ENCODE measurements at places on chromosomes 1 and 21. TPM values are rescaled to one million over a fixed set of nuclear protein-coding genes. Genes with fewer than 3 reads are reported as not detected.

- DNase-seq: no peak
Observed at GRCh38 chr1:161046605-161047228, 940 bp upstream of the USF1 start.

Gene SLAMF9
- 0.38 TPM for total RNA-seq

DNA sequence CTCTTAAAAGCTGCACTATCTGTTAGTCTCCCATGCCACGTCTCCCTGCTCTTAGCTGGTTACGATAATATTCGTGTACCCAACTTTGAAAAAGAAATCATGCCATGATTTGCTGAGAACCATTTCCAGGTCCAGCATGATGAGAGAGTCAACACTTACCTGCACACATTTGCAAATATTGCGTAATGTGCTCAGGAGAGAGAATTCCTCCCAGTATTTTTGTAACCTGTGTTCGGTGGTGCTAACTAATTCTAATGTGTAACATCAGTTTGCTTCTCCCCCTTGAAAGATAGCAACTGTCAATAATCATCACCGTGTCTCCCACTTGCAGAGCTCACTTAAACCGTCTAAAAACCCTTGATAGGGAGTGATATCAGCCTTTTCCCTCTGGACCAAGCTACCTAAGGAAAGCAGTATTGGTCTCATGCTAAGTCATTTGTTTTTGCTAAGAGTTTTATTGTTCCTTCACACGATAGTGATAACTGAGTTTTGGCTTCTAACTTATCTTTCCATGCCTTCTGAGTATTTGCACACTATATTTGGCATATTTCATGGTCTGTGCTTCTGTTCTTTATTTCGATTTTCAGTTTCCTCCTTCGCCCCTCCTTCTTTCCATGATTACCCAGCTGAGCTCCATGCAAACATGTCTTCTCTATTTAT, 61.1 kb upstream of the IRF2BP2 start:
- no peak for DNase-seq

GRCh38 chr1:61237659-61238358, 155.4 kb downstream of the NFIA start:
- no peak for DNase-seq

DNA sequence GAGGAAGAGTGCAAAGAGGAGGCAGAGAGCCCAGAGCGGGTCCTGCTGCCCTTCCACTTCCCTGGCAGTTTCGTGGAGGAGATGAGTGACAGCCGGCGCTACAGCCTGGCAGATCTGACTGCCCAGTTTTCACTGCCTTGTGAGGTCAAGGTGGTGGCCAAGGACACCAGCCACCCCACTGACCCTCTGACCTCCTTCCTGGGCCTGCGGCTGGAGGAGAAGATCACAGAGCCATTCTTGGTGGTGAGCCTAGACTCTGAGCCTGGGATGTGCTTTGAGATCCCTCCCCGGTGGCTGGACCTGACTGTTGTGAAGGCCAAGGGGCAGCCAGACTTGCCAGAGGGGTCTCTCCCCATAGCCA, 10.2 kb downstream of the THEMIS2 start:
- DNase-seq: no peak

DNA sequence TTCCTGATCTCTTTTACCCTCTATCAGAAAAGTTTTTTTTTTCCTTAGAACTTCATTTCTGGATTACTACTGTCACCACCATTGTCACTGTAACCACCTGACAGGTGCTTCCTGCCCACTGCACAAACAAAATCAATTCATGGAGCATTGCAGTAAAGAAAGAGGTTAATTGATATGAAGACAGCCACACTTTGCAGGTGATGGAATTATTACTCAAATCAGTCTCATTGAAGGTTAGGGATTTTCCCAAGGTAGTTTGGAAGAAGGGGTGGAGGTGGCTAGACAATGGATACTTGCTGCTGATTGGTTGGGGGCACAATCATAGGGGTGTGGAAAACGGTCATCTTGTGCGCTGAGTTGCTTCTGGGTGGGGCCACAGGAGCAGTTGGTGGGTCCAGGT, 230.8 kb upstream of the CACYBP start:
- DNase-seq: no peak

Gene LEFTY1
- 0.28 TPM for total RNA-seq

Gene C1orf87
- total RNA-seq: not detected

- no peak for DNase-seq
Observed at GRCh38 chr1:205746757-205747412, 3.1 kb downstream of the NUCKS1 start.

Gene SNRPE
- total RNA-seq: 72.3 TPM

Gene EFNA4
- total RNA-seq: 2.6 TPM

- DNase-seq: no peak
Observed at GRCh38 chr1:41022424-41022823, 899 bp upstream of the SLFNL1 start.

Gene PEAR1
- 14.5 TPM for total RNA-seq

Gene TCHHL1
- not detected for total RNA-seq

DNA sequence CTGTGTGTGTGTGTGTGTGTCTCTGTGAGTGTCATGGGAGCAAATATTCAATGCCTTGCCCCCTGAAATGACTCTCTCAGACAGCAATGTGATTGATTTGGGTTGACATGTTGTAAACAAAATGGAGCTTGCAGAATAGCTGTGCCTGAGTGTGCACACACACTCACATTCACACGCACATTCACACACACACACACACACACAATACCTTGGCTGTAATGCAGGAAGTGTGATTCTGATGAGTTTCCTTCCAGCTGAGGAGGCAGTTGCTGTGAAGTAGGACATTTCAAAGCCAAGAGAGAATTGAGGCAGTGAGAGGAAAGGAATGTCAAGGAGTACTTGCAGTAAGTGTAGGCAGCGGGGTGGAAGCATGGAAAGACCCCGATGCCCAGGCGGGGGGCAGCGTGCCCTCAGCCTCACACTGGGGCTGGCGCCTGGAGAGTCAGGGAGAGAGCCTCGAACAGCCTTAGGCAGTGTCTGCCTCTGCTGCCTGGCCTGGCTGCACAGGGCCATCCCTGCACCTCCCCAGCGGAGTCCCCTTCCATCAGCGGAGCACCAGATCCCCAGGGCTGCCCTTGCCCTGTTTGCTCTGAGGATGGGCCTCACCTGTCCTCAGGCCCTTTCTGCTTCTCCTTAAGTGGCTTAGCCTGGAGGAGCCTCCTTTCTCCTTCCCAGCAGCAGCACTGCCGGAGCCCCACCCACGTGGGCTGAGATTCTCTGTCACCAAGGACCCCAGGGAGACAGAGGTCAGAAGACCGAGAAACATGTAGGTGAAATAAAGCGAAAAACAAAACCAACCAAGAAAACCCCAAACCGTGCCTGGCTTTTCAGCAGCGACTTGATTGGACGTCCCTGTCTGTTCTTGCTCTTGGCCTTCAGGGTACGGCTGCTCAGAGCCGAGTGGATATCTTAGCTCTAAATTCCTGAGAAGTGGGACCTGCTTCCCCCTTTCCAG, 9.2 kb downstream of the VASH2 start:
- peak; percentile 73 for DNase-seq

GRCh38 chr21:25569084-25569483, 38.2 kb downstream of the MRPL39 start:
- DNase-seq: no peak

DNA sequence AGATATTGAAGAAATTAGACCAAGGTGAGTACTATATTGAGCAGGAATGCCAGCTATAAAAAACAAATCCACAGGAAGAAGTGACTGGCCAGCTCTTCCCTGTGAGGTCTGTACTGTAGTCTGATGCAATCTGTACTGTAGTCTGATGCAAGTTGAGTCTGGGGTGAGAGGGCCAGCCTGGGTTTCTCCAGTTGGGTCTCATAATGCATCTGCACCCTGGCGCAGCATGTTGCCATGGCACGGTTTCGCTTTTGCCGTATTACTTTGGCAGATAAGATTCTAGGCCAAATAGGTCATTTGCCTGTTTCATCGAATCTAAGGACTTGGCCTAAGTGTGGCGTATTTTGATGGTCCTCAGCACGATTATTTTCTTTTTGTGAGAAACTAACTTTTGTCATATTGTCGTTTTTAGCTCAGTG, 24.4 kb upstream of the PGD start:
- peak; percentile 29 for DNase-seq

DNA sequence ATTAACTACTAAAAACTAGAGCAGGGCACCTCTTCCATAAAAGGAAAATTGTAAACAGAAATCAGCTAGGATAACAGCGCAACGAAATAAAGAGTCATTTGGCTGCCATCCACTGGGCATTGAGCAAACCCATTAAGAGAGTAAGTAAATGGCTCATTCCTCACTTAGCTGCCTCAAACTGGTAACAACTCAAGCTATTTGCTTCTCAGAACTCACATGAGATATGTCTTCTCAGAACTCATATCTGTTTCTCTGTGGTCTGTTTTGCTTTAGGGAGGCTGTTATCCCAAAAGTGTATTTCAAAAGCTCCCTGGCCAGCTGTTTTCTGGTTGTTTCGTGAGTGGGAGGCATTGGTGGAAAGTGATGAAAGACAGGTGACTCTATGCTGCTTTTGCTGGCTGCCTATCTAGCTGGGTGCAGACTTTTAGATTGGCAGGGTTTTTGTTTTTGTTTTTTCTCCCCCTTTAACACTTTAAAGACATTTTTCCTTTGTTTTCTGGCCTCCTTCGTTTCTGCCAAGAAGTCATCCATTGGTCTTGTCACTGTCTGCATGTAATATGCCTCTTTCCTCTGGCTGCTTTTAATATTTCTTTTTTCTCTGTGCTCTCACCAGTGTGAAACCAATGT, 269.2 kb upstream of the RGS18 start:
- DNase-seq: no peak

Gene HORMAD1
- 0.65 TPM for total RNA-seq

- DNase-seq: no peak
Observed at GRCh38 chr1:58739856-58740466, 40.1 kb upstream of the MYSM1 start.

DNA sequence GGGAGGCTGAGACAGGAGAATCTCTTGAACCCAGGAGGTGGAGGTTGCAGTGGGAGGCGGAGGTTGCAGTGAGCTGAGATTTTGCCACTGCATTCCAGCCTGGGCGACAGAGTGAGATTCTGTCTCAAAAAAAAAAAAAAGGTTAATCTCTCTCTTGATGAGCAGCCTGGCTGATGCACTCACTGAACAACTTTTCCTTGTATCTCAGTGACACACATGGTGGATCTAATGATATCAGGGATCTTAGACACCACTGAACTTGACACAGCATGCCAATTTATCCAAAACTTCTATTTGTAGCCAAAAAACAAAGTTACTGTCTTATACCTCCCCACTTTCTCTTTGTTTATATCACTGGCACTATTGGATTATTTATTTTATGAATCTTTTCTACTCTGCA, 16.2 kb downstream of the RHBDL2 start:
- DNase-seq: no peak

- DNase-seq: no peak
Observed at GRCh38 chr1:89873288-89873687, 52.5 kb downstream of the LRRC8D start.

- DNase-seq: no peak
Observed at GRCh38 chr1:147558045-147558444, 16.7 kb downstream of the BCL9 start.

Gene KRTAP19-1
- not detected for total RNA-seq

DNA sequence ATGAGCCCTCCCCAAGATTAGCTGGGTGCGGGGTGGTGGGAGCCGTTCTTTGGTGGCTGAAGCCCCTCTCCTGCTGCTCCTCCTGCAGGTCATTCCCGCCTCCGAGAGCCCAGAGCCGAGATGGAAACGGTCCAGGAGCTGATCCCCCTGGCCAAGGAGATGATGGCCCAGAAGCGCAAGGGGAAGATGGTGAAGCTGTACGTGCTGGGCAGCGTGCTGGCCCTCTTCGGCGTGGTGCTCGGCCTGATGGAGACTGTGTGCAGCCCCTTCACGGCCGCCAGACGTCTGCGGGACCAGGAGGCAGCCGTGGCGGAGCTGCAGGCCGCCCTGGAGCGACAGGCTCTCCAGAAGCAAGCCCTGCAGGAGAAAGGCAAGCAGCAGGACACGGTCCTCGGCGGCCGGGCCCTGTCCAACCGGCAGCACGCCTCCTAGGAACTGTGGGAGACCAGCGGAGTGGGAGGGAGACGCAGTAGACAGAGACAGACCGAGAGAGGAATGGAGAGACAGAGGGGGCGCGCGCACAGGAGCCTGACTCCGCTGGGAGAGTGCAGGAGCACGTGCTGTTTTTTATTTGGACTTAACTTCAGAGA, 448 bp downstream of the G0S2 start:
- DNase-seq: peak; percentile 80
